ENCODE measurements at places on chromosomes 13 and 19.

GRCh38 chr19:29884466-29884865, 57.6 kb upstream of the URI1 start:
- DNase-seq, result no peak

GRCh38 chr19:41590936-41591335, 15.0 kb downstream of the CEACAM21 start:
- DNase-seq, result no peak

DNA sequence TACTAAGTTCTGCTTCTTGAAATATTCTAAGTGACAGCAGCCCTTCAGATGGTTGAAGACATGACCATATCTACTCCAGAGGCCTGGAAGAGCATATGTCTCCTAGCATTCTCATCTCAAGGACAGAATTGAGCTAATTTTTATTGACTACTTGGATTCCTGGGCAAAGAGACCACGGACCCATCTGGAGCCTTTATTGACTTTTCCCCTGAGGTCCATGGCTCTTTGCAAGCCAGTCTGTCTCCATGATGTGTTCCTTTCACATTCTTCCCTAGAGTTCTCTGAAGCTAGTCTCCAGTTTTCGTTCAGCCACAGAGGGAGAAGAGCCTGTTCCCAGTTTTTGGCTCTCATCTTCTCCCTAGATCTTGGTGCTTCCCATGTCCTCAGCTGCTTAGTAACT, 202.7 kb downstream of the PCCA start:
- no peak for DNase-seq

- DNase-seq, result no peak
Observed at GRCh38 chr13:26253262-26253786, 605 bp upstream of the CDK8 start.

- DNase-seq, result peak; percentile 3
Observed at GRCh38 chr19:34847393-34847792, 74.4 kb upstream of the ZNF599 start.

DNA sequence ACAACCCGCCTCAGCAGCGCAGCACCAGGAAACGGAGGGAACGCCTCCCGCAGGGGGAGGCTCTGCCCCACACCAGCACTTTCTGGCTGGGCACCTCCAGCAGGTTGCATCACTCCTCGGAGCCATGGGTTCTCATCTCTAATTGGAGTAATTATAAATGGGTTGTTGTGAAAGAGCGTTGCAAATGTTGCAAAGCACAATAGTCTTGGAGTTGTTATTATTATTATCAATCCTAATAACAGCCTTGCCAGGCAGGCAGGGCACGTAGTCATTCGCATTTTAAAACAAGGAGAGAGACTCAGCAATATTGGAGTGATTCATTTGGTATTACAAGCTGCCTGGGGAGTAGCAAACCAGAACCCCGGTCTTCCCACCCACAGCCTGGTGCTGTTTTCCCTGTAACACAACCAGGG, 108.6 kb upstream of the GJB6 start:
- DNase-seq, result peak; percentile 43

- DNase-seq, result no peak
Observed at GRCh38 chr19:1672769-1673644, 20.6 kb upstream of the TCF3 start.

GRCh38 chr13:76892488-76892887, 6.3 kb upstream of the KCTD12 start:
- DNase-seq, result no peak

DNA sequence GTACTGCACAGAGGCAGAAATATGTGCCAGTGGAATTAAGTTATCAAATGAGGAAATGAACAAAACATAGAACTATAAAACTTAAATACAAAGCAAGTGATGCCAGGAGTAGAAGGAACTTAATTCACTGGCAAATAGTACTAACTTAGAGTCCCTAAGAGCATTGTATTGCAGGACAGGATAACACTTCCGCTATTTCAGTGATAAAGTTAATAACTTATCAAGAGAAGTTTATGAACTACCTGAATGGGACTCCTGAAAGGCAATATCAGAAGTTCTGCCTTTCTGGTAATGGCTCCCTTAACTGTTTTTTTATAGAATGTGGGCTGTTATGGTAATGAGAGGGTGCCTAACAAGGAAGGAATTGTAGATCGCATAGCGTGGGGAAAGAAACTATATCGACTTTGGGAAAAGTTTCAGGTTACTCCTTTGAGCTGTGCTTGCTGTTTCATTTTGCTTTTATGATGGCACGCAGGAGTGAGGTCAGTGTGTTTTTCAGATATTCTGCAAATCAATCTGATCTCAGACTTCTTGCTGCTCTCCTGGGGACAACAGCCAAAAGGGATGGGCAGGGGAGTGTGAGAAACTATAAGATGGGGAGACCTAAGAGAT, 95.3 kb upstream of the MLNR start:
- DNase-seq, result no peak

- DNase-seq, result peak; percentile 41
Observed at GRCh38 chr19:42081584-42082203, 5.7 kb downstream of the ZNF574 start.

DNA sequence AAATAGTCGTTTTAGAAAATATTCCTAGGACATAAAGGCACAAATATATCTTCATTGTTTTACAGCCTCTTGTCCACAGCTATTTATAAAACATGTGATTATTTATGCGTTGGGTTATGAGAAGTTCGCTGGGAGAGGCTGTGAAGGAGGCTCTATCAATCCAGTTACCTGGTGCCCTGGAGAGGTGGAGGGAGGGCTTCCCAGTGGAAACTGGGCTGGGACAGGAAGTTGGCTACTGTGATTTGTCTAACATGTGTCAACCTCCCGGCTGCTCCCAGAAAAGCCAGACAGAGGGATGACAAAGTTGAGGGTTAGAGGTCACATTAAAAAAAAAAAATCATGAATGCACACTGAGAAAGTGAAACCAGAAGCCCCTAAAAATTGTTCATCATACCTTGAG, 346.5 kb downstream of the ZNF536 start:
- no peak for DNase-seq

- no peak for DNase-seq
Observed at GRCh38 chr13:89738072-89738471, 1609.4 kb upstream of the MIR17HG start.

GRCh38 chr13:47004540-47004939, 107.7 kb upstream of the HTR2A start:
- no peak for DNase-seq

GRCh38 chr19:3386447-3387234, 20.3 kb downstream of the NFIC start:
- no peak for DNase-seq

DNA sequence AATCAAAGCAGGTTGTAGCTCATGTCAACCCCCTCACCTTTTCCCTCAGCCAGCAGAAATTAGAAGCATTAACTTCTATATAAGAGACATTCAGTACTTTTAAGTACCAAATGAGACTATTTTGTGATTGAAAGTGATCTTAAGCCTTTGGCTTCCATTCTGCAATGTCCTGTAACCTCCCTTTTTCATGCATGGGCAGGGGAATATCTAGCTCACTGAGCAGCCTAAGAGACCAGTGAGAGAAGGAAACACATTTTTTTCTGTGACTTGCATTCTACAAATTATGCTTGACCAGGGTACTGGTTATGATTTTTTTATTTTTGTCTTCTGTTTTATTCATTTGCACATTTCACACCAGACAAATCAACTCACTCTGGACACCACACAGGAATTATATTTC, 369.6 kb downstream of the KCTD12 start:
- DNase-seq, result no peak

GRCh38 chr13:30181888-30182651, 125.3 kb downstream of the KATNAL1 start:
- no peak for DNase-seq

- no peak for DNase-seq
Observed at GRCh38 chr13:90498096-90498495, 849.4 kb upstream of the MIR17HG start.

DNA sequence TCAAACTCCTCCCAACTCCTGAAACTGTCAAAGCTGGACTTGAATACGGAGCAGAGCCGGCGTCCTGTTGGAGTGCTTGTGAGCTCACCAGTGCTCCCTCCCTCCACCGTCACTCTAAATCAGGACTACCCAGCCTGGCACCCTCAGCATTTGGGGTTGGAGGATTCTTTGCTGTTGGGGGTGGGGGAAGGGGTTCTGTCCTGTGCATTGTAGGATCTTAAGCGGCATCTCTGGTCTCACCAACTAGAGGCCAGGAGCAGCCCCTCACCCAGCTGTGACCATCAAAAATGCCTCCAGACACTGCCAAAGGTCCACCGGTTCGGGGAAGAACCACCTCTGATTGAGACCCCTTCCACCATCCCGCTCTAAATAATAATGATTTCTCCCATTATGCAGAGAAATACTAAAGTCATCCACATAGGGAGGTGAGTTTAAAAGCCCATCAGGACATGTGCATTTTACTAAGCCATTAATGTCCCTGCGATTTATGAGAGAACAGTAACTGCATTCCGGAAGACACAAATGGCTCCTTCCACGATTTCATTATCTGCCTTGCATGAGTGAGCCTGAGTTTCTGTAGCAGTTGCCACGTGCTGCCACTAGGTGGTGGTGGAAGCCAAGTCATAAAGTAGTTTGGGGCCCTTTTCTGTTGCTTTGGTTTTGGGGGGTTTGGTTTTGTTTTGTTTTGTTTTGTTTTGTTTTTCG, 16.1 kb upstream of the USP29 start:
- peak; percentile 54 for DNase-seq

- DNase-seq, result no peak
Observed at GRCh38 chr19:35208121-35208520, 20.4 kb downstream of the FAM187B start.

- no peak for DNase-seq
Observed at GRCh38 chr19:55018216-55018615, 19.8 kb downstream of the GP6 start.

DNA sequence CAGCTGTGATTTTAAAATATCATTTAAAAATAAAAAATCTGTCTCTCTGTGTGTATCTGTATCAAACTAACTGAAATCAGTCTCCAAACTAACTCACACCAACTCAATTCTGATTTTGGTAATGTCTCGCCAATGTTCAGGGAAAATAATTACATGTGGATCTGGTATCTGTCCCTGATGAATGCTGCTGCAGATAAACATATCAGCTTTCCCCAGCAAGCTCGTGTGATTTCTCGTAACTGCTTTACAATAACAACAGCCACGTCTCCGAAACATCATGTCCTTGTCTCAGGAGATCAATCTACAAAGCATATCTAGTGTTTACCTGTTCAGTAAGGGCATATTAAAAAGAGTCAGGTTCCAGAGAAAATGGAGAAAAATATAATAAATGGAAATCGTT, 129.0 kb downstream of the IRS2 start:
- DNase-seq, result no peak

GRCh38 chr13:65889368-65889767, 1340.8 kb downstream of the PCDH9 start:
- no peak for DNase-seq

DNA sequence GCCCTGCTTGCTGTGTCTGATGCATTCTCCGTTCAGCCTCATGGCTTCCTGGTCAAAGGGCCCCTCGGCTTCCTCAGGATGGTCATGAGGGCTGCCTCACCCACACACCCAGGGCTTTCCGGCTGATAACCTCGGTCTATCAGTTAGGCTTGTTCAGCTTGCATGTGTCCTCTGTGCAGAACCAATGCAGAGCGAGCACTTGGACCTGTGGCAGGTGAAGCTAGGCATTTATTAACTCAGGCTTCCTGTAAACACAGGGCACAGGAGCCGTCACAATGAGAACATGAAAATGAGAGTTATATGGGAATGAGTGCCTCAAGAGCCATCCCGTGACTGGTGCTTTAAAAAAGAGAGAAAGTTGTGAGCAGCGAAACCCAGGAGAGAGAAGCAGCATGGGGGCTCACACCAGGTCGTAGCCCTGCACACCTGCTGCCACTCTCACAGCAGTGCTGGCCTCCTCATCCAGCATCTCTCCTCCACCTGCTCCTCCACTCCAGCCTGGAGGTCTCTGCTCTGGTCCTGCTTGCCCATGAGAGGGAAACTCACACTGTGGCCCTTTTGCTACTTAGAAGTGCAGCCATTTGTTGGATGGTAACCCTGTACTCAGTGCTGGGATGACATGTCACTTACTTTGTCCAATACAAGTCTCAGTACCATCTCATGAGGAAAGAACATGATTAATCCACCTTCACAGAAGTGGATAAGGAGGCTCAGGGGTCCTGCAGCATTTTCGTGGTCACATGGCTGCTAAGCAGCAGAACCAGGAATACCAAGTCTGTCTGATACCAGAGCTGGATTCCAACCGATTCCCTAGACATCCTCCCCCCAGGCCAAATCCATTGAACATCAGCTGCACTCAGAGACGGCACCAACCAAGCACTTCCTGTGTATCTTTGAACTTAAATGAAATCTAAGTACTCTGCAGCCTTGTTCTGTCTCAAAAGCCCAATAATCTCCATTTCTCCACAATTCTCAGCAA, 50.5 kb upstream of the IRS2 start:
- no peak for DNase-seq

DNA sequence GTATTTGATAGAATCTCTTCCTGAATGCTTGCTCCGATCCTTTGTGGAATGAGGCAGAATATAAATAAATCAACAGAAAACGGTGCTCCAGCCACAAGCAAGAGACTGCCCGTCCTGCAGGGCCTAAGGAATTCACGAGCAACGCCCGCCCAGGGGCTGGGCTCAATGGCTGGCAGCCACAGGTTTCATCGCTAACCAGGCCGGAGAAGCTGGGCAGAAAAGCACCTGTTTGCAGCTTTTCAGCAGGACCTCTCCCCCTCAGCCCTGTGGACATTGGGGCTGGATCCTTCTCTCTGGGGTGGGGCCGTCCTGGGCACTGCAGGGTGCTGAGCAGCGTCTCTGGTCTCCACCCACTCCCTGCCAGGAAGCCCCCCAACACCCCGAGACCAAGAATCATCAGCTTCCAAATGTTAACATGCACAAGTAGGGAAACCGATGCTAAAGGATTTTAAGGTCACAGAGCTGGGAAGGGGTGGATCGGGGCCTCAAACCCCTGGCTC, 102.5 kb downstream of the GADD45B start:
- no peak for DNase-seq

GRCh38 chr13:36088463-36088862, 42.7 kb downstream of the DCLK1 start:
- DNase-seq, result no peak

DNA sequence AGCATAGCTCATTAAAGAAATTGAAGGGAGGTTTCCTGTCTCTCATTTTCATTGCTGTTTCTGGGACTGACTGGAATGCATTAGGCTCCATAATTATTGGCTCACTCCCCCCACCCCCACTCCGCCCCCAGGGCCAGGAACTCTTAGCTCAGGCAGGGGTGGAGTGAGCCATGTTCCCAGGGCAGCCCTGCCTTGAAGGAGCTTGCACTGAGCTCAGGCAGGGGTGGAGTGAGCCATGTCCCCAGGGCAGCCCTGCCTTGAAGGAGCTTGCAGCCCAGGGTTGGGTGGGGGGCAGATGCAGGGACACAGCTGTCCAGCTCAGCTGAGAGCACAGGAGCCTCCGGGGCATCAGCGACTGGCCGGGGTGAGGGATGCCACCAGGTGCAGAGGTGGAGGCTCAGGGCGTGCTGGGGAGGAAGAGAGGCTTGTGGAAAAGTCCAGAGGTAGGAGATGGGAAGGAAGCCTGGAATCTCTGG, 39.1 kb upstream of the TFDP1 start:
- no peak for DNase-seq

DNA sequence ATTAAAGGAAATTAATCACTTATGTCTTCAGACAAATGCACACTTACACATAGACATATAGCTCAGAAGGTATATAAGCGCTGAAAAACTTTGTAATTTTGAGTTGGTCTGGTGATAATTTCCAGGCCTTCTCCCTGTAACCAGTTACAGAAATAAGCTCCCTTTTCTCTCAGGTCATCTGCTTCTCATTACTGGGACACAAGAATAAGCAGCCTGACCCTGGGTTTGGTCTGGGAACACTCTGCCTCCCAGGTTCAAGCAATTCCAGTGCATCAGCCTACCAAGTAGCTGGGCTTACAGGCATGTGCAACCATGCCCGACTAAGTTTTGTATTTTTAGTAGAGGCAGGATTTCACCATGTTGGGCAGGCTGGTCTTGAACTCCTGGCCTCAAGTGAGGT, 274.5 kb downstream of the LMO7 start:
- DNase-seq, result no peak

All from suppressor macrophage treated with lipopolysaccharide for 4 hours (primary cell).